ENCODE measurements at places on chromosomes 13 and 19.
A peak's percentile ranks its signal among the peaks of the same experiment; 100 is the strongest.

DNA sequence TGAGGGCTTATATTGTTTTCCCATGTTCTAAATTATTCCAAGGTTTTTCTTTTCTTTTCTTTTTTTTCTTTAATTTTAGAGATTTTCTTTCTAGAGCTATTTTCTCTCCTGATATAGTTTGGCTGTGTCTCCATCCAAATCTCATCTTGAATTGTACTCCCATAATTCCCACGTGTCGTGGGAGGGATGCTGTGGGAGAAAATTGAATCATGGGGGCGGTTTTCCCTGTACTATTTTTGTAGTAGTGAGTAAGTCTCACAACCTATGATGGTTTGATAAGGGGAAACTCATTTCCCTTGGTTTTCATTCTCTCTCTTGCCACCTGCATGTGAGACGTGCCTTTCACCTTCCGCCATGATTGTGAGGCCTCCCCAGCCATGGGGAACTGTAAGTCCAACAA, 1906.4 kb upstream of the PRR20A start:
- DNase-seq = no peak

- peak; percentile 94 for DNase-seq
Observed at GRCh38 chr19:36060430-36060829, 5.7 kb downstream of the WDR62 start.

GRCh38 chr13:35855531-35856019, 275.6 kb downstream of the DCLK1 start:
- DNase-seq = no peak

GRCh38 chr19:39502640-39503417, 4.1 kb downstream of the DLL3 start:
- peak; percentile 98 for DNase-seq

DNA sequence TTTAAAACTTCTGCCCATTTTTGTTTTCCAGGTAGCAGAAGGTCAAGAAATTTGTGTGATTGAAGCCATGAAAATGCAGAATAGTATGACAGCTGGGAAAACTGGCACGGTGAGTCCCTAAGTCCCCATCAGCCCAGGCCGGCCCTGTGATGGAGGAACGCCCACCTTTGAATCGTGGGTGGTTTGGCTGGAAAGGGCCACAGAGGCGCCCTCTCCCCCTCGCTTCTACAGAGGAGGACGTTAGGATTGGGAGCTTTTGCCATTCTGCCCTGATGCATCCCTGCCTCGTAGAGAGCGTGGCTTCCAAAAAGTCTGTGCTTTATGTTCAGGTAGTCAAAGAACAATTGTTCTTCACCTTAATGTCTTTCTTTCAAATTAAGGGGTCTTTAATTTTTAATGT, 60.9 kb downstream of the GGACT start:
- DNase-seq = peak; percentile 9

DNA sequence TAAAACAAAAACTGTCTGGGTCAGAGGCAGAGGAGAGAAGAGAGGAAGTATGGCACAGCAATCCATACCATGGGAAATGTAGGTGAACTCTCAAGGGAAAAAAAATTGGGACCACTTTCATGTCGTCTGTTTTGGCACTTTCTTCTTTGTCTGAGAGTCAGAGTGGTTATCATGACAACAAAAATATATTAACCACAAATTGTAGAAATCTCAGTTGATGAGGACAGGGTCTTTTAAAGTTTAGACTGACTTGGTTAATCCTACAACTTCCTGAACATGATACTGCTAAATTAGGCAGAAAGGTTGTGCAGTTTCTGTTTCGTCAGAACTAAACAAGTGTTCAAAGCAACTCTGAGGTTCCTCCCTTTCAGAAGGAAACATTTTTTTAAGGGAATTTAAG, 15.2 kb downstream of the KLF5 start:
- peak; percentile 22 for DNase-seq

DNA sequence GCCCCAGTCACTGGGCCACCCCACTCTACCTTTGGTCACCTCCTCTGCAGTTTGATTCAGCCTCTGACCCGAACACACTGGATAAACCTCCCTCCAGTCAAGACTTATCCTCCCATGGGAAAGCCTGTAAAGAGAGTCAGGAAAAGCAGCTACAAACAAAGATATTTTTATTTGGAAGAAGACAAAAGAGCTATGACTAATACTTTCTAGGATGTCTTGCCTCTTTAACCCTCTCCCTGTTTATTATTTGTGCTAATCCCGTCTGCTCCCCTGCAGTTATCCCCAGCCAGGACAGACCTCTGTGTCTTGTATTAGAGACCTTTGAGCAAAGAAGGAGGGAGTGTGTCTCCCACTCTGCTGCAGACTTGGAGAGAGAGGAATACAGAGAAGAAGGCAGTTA, 178.3 kb downstream of the EFNB2 start:
- peak; percentile 76 for DNase-seq

GRCh38 chr19:44570984-44571684, 41.7 kb upstream of the CEACAM20 start:
- peak; percentile 92 for DNase-seq

GRCh38 chr13:77390391-77390790, 63.5 kb upstream of the MYCBP2 start:
- no peak for DNase-seq

- DNase-seq = no peak
Observed at GRCh38 chr13:43054803-43055802, 31.7 kb downstream of the DNAJC15 start.

GRCh38 chr13:81568824-81569223, 1227.9 kb upstream of the SPRY2 start:
- no peak for DNase-seq

- no peak for DNase-seq
Observed at GRCh38 chr13:48110931-48111721, 16.2 kb upstream of the MED4 start.

DNA sequence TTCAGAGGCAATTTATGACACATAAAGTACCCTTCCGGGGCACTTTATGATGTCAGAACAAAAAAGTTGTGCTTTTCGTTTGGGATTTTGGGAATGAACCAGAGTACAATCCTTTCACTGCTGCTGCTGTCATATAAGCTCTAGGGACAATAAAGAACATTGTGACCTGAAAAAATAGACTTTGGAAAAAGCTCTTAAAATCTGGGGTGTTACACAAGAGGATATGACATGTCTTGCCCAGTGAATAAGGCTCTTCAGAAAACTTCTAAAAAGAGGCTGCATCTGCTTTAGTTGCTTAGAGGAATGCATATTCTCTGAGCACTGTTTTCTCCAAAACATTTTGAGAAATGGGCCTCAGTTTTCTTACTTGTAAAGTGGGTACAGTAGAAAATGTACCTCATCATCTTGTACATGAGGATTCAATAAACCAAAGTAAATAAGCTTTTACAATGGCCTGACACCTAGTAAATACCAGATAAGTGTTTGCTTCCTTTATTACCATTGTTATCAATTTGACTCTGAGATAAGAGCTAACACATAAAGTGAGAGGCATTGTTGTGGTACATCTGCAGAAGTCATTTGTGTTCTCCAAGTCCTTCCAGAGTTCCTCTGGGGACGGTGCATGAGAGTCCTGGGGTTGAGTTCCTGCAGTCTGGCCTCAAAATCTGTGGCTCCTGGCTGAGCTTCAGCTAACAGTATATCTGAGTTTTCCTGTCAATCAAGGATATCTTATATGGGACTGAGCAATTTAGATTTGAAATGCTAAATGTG, 67.4 kb upstream of the EDNRB start:
- DNase-seq = no peak

DNA sequence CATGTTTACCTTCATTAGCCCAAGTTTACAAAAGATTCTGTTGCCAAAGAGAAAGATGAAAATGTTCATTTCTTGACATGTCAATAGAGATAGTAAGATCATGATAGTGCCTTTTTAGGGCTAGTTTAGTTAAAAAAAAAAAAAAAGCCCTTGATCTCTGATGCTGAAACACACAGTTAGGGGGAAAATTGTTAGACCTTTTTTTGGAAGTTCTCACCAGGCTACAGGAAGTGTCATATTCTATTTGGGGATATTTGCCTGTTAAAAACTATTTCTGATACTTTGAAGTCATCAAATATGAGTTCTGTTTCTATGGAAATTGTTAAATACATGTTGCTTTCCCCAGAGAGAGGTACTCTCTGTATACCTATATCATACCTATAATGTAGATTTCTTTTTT, 21.6 kb downstream of the SLAIN1 start:
- DNase-seq = no peak

DNA sequence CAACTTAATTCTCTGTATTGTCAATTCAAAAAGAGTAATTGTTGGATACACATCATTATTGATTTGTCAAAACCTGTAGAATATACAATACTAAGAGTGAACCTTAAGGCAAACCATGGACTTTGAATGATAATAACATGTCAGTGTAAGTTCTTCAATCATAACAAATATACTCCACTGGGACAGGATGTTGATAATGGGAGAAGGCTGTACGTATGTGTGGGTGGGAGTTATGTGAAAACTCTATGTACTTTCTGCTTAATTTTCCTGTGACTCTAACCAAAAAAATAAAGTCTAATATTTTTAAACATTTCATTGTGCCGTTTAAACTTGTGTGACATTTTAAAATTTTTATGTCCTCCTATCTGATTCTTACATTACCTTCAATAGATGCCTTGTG, 526.7 kb downstream of the SUCLA2 start:
- DNase-seq = no peak

DNA sequence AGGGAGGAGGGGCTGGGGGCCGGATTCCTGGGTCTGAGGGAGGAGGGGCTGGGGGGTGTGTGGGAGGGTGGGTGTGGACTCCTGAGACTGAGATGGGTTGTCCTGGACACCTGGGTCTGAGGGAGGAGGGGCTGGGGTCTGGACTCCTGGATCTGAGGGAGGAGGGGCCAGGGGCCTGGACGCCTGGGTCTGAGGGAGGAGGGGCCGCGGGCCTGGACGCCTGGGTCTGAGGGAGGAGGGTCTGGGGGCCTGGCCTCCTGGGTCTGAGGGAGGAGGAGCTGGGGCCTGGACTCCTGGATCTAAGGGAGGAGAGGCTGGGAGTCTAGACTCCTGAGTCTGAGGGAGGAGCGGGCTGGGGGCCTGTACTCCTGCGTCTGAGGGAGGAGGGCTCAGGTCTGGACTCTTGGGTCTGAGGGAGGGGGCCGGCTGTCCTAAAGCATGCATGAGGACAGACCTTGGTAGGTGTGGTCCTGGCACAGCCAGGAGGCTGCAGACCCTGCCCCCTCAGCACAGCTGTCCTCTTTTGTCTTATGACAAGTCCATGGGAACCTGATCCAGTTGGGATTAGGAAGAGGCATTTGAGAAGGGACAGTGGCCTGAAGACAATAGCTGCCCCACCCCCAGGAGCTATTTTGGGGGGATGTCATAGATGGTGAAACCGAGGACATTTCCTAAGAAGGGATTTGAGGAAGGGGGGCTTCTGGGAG, 1.3 kb downstream of the TNNT1 start:
- DNase-seq = peak; percentile 69

GRCh38 chr13:80000684-80001509, 340.0 kb downstream of the SPRY2 start:
- no peak for DNase-seq

DNA sequence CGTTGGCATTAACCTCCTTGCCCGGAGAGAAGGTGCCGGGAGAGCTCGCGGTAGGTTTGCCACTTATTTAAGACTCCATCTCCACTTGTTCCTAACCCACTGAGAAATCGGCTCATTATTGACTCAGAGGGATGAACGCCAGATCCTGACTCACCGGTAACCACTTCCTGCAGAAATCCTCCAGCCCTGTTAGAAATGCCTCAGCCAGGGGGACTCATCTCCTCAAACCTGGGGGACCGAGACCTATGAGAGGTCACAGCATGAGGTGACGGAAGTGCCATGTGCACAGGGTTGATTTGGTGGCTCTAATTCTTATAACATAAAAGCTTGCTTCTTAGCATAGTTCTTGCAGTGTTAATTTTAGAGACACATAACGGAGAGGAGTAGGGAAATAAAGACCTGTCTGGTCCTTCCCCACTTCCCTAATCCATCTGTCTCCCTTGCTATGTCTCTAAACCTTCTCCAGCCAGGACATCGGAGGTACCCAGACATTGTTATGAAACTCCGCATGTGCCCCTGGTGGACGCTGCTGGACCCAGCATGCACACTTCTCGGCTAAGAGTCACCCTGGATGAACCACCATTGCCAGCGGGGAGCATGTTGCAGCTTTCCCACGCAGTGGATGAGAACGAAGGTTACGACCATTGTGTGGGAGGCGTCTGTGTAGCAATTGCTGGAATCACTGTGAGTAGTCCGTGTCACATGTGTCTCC, 158.9 kb downstream of the EFNB2 start:
- peak; percentile 94 for DNase-seq

DNA sequence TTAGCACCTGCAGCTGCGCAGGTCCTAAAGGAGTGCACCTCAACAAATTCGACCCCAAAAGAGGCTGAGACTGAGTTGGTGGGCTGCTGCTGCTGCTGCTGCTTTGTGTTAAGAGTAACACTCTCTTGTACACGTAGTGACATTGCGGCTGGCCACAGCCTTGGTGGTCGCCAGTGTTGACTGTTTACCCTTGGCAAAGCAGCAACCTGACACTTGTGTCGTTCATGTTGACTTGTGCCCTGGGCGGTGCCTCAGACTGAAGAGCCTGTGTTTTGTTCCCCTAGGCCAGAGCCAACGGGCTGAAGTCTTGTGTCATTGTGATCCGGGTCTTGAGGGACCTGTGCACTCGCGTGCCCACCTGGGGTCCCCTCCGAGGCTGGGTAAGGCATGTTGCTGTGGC, 22.4 kb upstream of the QTRT1 start:
- DNase-seq = no peak

- DNase-seq = no peak
Observed at GRCh38 chr13:51455532-51455931, 2.7 kb upstream of the INTS6 start.

DNA sequence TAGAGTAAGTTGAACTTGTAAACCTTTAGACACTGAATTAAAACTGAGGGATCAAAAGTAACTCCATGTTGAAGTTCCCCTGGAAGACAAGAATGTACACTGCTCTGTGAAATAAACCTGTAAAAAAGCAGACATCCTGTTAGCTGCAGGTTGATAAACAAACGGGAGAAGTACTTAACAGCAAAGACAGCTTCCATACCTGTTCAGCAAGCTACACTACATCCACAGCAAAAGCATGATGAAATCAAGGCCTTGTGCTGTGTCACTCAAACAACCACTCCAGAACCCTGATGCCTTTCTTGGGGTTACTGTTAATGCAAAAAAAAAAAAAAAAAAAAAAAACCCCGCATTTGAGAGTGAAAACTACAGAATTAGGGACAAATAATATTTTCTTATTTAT, 20.8 kb downstream of the ANKRD10 start:
- no peak for DNase-seq

- peak; percentile 81 for DNase-seq
Observed at GRCh38 chr19:55486043-55486970, 1.3 kb downstream of the NAT14 start.

Measured in osteoblast (primary cell).